Stimulated activated CD8-positive, alpha-beta memory T cell treated with anti-CD3 and anti-CD28 coated beads, Interleukin-4, amount 100 ng/mL, for 48 hours (primary cell): ENCODE measurements at places on chromosomes 3 and 15.

DNA sequence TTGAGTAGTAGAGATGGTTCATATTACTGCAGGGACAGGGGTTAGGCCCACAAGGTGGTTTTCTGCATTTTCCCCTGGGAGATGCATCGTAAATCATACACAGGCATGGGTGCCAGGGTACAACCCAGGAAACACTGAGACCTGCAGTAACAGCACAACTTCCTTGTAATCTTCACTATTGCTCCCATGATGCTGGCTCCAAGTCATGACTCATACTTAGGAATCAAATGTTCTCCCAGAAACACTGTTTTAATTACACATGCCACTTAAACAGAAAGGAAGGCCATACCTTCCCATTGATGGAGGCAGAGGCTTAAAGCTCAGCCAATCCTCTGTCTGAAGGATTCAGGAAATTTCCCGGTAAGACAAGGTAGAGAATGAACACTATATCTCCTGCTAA, 106.5 kb downstream of the ERC2 start:
- no peak for DNase-seq

GRCh38 chr3:185024406-185024805, 128.5 kb downstream of the C3orf70 start:
- DNase-seq: no peak

DNA sequence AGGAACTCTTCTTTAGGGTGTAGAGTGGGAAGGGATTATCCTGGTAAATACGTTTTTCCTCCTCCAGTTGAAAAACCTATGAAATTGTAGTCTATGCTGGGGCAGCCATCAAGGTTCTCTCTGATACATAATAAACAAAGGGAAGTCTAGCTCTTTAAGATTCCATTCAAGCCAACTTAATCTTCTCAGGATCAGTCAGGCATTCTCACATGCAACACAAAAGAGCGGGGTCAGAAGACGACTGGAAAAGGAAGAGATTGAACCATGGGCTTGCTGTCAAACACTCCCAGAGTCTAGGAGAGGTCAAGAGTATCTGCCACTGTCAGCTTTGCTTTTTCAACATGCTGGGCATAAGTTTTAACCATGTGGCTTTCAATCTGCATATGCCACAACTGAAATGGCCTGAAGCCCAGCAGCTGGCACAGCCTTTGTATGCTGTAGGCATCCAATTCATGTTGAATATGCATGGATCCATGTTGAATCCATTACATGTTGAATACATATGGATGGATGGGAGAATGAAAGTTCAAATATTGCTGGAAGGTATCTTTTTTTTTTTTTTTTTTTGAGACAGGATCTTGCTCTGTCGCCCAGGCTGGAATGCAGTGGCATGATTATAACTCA, 8.5 kb downstream of the TRAT1 start:
- no peak for DNase-seq

GRCh38 chr3:119145500-119146167, at the start of gene TEX55:
Gene TEX55, plus strand, starts transcription at chr3:119146165. Its CDS starts 25 bp downstream, at chr3:119146190.
- DNase-seq: no peak

DNA sequence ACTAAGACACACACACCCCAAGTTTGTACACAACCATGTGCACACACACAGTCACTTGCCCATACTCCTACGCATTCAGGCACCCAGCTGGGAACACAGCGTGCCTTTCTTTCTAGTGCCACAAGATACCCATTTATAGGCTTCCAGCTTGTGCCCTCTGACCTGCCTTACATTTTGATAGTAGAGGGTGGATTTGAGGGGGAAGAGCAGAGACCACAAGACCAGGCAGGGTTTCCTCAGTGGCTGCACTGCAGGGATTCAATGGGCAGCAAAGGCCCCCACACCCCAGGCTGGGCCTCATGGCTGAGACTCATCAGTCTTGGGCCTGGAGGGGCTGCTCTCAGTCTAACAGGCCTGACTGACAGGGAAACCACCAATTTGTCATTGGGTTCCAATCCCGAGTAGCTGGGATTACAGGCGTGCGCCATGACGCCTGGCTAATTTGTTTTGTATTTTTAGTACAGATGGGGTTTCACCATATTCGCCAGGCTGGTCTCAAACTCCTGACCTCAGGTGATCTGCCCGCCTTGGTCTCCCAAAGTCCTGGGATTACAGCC, 18.8 kb upstream of the ANKDD1A start:
- DNase-seq: peak; percentile 70

GRCh38 chr15:38994310-38994709, 429.7 kb upstream of the RASGRP1 start:
- DNase-seq: no peak

DNA sequence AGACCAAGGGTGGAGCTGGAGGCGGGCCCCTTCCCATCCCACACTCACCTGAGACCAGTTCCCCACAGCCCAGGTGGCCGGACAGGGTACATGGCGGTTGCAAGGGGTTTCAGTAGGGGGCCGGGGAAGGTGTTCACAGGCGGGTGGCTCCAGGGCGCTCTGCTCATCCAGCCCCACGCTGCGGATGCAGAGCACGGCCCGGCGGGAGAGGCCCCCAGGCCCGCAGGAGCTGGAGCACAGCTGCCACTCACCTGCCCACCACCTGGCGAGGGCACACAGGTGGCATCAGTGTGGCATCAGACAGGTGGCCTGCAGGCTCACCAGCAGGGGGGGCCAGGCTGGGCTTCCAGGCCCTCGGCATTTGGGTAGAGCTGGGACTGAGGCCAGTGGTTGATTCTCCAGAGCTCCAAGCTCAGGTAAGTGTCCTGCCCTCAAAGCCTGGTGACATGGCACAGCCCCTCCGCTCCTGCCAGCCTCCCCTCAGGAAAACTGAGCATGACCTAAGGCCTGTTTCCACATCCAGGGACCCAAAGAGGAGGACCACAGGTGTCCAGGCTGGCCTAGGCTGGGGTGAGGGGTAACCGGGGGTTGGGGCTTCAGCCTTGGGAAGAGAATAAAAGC, 43.8 kb downstream of the ADAMTS7 start:
- DNase-seq: no peak

DNA sequence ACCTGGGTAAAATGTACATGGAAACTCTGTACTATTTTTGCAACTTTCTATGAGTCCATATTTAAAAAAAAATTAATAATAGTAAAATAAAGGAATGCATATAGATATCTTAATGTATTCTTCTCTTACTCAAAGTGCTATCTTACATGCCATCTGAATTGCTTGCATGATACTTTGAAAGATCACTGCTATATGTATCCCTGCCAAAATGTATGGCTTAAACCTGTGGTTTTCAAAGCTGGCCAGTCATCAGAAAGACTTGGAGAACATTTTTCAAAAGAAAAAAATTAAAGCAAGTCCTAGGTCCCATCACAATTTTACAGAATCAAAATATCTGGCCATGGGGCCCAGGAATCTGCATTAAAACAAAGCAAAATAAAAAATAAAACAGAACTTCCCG, 262.1 kb downstream of the LPP start:
- no peak for DNase-seq

GRCh38 chr3:71907996-71908395, 123.0 kb upstream of the PROK2 start:
- no peak for DNase-seq

- DNase-seq: no peak
Measured at GRCh38 chr3:153073636-153074035, 88.4 kb upstream of the RAP2B start.

DNA sequence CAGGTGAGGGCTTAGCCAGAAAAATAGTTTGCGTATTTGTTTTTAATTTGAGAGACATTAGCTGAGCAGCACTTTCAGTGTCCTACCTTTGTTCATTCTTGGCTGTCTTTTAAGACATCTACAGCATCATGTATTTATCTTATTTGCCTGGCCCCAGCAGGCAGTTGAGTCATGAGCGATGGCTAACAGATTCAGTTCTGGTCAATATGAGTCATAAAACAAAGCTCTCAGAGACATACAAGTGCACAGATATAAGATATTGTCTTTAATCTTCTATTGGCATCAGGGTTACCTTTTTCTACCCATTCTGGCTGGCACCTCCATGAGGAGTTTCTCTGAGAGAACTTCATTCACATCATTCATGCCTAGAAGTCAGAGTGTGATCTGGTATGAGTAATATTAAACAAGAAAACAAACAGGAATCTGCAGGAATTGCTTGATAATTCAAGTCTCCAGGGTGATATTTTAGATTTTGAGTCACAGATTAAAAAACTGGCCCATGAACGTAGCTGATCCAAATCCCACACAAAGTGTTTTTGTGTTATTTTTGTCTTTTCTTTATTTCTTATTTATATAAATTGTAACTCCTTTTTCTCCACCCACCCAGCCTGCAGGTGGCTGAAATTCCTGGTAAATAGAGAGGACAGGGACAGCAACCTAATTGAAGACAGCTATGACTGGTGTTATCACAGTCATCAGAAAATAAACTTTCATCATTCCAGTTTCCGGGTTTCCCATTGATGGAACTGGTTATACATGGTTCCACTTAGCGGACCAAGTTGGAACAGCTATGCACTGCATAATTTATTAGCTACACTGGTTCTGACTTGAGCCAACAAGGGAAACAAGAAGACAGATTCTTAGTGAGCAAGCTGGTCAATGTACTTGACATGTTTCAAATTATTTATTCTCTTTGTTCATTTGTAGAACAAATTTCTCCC, 47.3 kb downstream of the PLSCR2 start:
- DNase-seq: no peak

- no peak for DNase-seq
Measured at GRCh38 chr3:27322634-27323033, 46.5 kb downstream of the NEK10 start.

- no peak for DNase-seq
Measured at GRCh38 chr15:34724481-34724880, 30.3 kb downstream of the GJD2 start.

DNA sequence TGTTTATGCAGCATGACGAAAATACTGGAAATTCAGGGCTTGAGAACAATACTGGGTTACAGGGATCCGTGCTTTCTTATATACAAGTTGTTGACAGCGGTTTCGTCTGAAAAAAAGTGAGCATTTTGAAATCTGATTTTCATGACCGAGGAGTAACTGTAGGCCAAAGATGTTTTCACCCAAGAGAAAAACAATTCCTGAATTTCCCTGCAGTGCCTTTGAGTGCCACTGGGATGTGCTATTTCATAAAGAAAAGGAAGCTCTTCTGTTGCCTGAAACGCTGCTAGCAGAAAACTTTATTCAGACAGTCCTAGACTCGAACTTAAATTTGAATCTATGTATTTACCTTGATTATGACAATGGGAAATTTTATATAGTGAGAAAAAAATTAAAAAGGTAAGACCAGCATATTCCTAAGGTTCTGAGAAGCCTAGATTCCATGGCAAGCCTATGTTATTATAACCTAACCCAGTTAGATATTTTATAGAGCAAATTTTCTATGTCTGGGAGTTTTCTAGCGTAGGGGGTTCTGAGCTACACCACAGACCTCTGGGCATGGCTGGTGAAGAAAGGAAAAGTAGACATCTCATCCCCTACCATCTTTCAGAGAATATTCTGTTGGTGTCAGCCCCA, 30.2 kb downstream of the KCNAB1 start:
- peak; percentile 33 for DNase-seq

- no peak for DNase-seq
Measured at GRCh38 chr3:64392001-64392400, 166.7 kb upstream of the PRICKLE2 start.

GRCh38 chr3:149454746-149455145, 19.8 kb upstream of the TM4SF4 start:
- DNase-seq: no peak

- DNase-seq: no peak
Measured at GRCh38 chr3:63791974-63792373, 27.1 kb upstream of the C3orf49 start.

DNA sequence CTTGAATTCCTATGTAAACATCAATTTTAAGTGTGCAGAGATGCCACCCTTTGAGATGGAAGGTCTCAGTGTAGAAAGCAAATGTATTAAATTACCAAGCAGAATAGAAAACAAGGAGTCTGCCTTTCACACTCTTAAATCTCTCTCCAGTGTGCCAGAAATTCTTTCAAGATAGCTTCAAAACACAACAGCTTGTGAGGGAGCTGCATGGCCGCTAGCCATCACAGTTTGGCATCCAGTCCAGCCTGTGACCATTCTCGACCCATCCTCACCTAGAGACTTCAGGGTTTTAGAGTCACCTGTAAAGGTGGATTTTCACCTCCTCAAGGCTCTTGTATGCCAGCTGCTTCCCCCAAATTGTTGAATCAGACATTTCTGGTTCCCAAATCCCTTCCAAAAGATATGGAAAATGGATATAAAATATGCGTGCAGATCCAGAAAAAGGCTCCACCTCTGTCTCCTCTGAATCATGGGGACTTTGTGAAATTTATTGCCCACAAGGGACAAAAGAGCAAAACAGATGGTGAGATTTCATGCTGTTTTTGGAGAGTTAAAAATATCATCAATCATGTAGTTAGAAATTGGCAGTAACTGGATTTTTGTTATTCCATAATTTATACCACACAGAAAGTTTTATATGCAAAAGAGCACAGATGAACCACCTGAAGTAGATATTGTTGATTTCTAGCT, 114.2 kb upstream of the THRB start:
- DNase-seq: no peak

- no peak for DNase-seq
Measured at GRCh38 chr3:13037458-13038117, 35.6 kb downstream of the IQSEC1 start.

- DNase-seq: no peak
Measured at GRCh38 chr3:30986551-30986950, 92.1 kb upstream of the GADL1 start.

DNA sequence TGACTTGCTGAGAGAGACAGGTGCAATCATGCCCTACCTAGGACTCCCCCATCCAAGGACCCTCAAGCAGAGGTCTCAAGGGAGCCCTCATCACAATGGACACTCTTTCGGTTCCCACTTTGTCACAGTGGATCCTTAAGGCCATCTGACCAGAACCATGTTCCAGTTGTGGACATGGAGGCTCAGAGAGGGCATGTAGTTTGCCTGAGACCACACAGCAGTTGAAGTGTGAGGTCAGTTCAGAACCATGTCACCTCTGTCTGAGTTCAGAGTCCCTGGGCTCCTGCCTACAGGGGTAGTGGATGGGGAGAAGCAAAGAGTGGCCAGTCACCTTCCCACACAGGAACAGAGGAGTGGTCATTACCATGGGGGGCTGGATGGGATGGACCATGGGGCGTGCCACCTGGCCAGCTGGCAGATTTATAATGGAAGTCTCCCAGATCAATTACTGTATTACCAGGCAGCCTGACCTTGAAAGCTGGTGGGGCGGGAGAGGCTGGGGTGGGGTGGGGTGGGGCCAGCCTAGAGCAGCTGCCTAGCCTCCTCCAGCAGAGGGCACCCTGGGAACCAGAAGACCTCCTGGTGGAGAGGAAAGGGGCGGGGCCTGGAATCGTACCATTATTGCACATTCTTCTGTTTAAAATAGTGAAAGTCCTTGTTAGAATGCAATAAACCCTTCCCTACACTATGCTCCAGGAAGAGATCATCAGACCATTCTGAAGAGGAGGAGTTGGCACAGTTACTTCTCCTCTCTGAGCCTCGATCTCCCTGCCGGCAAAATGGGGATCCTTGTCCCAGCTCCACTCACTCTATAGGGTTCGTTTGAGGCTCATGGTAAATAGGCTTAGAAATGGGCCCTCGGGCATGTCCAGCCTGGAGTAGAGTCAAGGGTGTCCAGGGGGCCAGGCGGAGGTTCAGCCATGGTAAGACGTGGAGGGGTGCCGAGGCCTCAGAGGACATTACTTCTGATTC, 26.9 kb upstream of the LINGO1 start:
- peak; percentile 74 for DNase-seq
